Activated CD4-positive, alpha-beta T cell treated with anti-CD3 and anti-CD28 coated beads for 4 hours (primary cell): ENCODE measurements at places on chromosomes 3 and 15.

GRCh38 chr3:123605789-123606234 is 21.0 kb upstream of the HACD2 start:
- DNase-seq, result no peak

DNA sequence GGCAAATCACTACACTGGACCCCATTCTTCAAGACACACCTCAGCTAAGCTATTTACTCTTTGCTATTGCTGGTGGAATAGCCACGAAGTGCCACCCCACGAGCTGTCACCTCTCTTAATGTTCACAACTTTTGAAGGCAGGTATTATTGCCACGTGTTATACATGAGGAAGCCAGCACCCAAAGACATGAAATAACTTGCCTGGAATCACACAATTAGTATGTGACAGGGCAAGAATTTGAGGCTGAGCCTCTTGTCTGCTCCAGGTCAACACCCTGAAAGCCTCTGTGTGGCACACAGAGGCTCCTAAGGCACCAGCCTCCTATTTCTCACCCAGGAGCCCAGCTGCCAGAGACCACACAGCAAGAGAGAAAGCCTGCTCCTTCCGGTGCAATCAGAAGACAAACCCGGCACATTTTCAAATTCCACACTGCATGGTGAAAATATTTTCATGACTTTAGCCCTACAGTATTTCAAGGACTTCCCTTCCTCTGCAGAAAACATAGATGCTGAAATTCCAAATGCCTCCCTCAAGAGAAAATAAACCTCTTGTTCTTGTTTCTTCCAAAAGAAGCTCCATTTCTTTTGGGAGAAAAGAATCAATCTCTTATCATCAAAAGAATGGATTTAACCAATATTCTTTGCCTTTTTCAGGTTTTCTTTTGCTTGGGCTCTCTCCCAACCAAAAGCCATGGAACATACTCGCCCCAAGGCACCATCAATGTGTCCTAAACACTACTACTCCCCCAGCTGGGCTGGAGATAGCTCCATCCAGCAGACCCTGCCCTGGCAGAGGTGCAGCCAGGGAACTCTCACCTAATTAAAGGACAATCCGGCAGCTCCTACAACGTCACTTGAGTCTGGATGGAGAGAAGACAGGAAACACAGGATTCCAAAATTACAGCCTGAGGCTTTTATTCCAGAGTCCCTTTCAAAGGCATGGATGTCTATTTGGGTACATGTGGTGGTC is 84.7 kb upstream of the THBS1 start:
- DNase-seq, result no peak

GRCh38 chr15:49865925-49866757 is 245.3 kb downstream of the DTWD1 start:
- DNase-seq, result no peak

DNA sequence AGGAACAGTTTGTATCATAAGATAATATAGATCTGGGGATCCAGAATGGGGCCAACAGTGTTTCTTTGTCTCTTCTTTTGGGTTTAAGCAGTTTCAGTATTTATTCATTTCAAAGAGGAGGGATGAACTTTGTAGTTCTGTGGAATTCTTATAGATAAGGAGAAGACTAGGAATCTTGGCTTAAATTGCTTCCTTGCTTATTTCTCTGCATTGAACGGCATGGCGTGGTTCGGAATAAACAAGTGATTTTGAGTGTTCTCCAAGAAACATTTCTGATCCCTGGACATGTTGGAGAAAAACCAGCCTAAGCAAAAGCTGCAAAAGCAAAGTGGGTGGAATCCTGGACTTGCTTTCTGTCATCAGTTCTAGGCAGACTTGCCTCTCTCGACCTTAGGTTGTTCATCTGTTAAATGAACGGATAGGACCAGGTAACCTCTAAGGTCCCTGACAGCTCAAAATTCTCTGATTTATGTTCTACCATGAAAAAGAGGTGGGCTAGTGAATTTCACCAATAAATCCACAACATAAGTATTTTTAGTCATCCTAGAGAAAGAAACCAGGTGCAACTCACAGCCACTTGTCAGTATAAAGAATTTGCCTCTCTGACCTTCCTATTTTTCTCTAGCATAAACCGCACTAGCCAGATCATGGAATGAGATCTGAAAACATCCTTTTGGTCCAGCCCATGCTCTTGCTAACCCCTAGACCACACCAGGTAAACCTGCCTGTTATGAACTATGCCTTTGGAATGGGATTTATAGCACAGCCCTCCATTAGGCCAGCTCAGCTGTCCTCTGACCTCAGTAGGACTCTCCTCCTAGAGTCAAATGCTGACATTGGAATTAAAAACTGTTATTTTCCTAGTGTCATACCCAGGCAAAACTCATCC is 78.8 kb downstream of the CLDN11 start:
- no peak for DNase-seq

DNA sequence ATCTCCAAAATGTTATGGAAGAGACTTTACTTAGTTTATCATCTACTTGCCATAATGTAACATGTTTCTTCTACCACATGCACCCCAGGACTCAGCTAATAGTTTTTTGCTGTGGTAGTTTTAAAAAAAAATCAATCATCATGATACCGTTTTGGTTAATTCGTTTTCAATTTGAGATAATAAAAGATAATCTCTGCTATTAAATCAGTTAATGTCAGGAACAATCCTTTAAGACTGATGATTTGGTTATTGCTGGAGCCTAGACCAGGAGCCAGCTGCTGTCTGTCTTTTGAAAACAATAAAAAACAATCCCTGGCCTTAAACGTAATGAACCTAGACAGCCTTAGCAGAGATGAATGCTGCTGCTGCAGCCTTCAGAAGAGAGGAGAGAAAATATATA is 403.7 kb downstream of the OXSM start:
- DNase-seq, result no peak

- no peak for DNase-seq
These were observed 15.1 kb downstream of the SLC6A20 start for GRCh38 chr3:45781271-45781670.

GRCh38 chr3:154164387-154164786 is 43.2 kb downstream of the ARHGEF26 start:
- no peak for DNase-seq

DNA sequence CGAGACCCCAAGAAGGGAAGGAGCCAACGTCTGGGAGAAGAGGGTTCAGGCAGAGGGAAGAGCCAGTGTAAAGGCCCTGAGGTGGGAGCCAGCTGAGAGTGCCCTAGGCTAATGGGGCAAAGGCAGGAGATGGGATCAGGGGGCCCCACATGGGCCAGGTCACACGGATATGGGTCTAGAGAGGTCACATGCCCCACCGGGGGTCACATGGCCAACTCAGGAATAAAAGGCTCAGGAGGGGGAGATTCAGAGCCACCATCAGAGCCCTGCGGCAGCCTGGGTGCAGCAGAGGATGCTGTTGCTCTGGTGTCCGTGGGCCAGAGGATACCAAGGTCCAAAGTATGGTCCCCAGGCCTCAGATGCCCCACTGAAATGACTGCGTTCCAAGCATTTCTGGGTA is 55.3 kb upstream of the SLC6A6 start:
- DNase-seq, result no peak

GRCh38 chr3:146269271-146269670 is 18.4 kb upstream of the PLSCR4 start:
- no peak for DNase-seq

DNA sequence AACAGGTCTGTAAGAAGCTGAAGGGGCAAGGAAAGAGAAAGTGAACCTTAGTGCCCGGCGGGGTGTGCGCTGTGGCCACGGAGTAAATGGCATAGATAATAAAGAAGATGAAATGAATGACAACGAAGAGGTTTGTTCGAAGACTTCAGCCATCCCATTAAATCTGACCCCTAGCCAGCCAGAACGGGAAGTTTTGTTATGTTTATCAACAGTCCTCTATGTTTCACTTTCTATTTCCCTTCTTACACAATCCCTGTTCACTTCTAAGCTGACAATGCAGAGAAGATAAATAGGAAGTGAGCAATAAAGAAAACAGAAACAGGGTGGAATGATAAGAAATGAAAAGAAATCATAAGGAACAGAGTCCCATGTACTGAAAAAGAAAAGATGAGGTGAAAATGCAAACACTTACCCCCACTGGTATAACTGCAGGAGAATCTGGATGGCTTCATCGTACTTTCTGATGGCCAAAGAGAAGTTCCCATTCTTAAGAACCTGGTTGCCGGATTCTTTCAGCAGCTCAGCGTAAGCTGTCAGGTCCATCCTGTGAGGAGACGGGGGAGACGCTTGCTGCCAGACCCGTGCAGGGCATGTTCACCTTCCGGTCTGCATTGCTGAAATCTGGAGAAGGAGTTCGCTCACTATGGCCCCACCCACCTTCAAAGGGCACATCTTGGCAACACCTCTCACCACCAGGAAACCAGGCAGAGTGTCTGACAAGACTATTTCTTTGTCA is 36.8 kb downstream of the TRANK1 start:
- peak; percentile 61 for DNase-seq

DNA sequence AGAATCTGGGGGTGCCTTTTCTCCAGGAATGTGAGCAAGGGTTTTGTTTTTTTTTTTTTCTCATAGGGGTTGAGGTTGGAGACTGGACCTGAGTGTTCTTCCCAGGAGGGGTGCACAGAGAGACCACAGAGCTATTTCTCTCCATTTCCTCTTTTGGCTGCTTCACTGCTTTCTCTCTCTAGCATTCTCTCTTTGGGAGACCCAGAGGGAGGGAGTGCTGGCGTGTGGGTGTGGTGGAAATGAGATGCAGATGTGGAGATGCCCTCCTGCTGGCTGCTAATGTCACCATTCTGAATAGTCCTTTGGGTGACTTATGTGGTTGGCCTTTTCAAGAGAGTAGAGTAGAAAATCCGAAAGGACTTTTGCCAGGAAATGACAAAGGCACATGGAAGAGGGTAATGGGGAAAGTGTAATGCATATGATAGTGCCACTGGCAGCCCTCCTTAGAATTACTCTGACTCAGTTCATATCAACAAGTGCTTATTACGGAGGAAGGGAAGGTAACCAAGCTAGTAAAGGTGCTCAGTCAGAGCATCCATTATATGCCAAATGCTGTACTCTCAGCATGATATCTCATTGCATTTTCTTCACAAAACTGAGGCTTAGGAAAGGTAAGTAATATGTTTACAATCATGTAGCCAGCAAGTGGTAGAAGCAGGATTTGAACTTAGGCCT is 1.9 kb downstream of the SYN2 start:
- DNase-seq, result no peak

- DNase-seq, result no peak
These were observed 25.1 kb downstream of the FSTL1 start for GRCh38 chr3:120425572-120426250.

GRCh38 chr3:170705131-170705530 is 119.3 kb upstream of the SLC7A14 start:
- no peak for DNase-seq

DNA sequence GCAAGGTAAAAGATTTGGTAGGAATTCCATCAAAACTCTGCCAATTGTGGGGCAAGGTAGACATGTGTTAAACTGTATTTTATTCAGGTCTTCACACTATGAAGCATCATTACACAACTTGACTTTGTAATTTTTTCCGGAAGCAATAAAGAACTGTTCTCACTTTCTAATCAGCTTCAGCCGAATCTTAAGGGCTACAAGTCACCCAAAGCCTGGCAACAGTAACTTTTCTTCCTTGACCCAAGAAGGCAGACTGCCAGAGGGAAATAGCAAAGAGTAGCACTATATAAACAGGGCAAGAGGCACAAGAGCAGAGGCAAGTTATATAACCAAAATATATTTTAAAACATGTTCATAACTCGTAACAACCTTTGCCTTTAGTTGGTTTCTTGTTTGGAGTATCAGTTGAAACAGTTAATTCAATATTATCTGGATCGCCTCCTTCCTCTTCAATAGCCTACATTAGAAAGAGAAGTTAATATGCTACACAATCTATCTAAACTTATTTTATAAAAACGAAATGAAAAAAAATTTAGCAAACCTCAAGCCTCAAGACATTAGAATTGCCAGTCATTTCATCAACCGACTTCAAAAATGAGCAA is 1.4 kb downstream of the SLTM start:
- DNase-seq, result no peak
